IPS DF 6.9 (cell line): ENCODE measurements at places on chromosomes 7 and 10.
A peak's percentile ranks its signal among the peaks of the same experiment; 100 is the strongest.

DNA sequence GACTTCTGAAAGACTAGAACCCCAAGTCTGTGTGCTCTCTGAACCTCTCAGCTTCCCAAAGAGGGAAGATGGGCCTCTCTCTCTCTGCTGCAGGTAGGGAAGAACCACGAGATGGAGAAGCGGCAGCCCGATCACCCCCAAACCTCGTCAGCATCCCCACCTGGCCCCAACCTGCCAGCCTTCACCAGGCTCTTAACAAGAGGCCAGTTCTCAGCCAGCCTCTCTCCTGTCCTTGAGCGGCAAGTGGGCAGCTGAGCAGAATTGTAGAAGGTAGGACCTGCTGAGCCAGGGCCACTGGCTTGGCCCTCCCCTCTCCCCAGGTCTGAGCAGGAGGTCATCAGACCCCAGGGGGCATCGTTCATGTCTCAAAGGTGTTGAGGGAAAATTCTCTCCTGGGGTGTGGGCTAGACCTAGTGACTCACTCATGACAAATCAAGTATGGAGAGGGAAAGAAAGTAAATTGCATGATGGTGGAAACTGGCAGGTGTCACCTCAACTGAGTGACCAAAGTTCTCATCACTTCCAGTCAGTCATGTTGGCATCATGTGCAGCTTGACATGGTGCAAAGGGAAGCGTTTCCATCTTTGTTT is 92.0 kb upstream of the GPR26 start:
- no peaks in the 10 kb centered on the region for H3K4me1 ChIP-seq
- H3K27me3 ChIP-seq: no peaks in the 10 kb centered on the region
- H3K4me3 ChIP-seq: no peak overlapping the region

DNA sequence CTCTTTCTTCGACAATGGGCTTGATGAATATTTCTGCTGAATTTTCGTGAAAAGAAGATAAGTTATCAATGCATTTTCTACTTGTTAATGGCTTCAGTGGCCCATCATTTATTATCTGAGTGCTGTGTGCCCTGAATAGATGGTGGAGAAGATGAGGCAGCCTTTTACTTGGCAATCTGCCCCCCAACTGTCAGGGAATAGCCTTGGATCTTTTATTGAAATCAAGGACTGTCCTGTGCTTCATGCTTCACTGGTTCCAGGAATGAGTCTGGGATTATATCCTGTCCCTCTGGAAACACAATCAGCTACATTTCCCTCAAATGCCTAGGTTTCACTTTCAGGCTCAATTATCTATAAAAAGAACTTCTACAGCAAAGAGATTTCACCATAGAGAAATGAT is 75.9 kb upstream of the NXPH1 start:
- H3K27ac ChIP-seq: no peak overlapping the region
- no peak overlapping the region for H3K4me3 ChIP-seq
- no peak for DNase-seq
- H3K4me1 ChIP-seq: peaks cover 2% of the 10 kb centered on the region; the same call in 1 of the 2 replicates

GRCh38 chr7:140230516-140230860 is 53.7 kb upstream of the KDM7A start:
- peak overlapping the region; percentile 63; the same call in 1 of the 2 replicates for H3K4me3 ChIP-seq
- no peak for DNase-seq
- no peaks in the 10 kb centered on the region for H3K27me3 ChIP-seq

DNA sequence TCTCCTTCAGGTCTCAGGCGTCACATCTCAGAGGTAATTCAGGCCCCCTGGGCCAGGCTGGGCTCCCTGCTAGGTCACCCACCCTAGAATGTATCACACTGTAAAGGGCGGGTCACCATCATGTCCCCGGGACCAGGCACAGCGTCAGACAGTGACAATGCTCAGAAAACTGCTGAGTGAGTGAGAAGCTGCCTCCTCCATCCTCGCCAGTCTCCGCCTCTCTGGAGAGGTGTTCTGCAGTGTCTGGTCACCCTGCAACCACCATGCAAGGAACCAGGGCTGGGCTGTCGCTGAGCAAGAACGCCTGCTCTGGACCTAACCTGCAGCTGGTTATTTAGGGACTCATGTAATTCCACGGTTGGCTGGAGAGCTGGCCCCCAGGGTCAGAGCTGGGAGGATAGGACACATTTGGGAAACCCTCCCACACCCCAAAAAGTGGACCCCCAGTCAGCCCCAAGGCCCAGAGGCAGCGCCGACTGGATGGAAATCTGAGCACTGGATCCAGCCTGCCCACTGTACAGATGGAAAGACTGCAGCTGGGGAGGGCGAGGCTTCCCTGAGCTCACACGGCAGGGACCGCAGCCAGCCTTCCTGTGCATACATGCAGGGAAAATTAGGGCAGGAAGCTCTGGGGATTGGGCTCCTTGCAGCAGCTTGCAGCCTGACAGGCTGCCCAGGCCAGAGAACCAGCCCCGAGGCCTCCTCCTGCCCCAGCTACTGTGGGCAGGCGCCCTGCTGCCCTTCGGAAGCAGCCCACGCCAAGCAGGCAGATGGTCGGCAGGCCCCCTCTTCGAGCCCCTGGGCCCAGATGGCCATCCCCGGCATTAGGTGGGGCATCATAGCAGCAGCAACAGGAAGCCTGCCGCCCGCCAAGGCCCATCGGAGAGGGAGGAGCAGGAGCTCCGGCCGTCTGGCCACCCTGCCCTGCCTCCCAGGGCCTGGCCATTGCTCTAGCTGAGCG is 105.4 kb upstream of the ZMIZ1 start:
- H3K27me3 ChIP-seq: no peaks in the 10 kb centered on the region
- no peaks in the 10 kb centered on the region for H3K36me3 ChIP-seq
- H3K4me3 ChIP-seq: no peak overlapping the region
- no peak overlapping the region for H3K27ac ChIP-seq
- peaks cover 6% of the 10 kb centered on the region for H3K4me1 ChIP-seq

DNA sequence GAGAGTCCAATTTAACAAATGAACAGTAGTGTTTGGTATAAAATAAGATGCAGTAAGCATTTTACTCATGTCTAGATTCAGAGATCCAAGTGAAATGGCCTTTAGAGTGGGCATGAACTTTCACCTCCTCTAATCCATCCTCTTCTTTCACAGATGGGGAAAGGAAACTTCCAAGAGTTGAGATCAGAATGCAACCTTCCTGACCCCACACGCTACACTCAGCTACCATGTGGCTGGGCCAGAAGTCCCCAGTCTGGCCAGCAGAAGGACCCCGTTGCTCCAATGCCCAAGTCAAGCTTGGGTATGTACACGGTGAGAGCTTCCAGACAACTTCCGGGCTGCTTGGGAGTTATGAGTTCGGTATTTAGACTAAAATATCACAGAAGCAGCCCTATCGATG is 228.0 kb downstream of the ELMO1 start:
- H3K4me1 ChIP-seq: 0 out of 2 replicates have a peak, but pooled peaks cover 1% of the 10 kb centered on the region
- DNase-seq: no peak
- no peaks in the 10 kb centered on the region for H3K27me3 ChIP-seq
- no peak overlapping the region for H3K27ac ChIP-seq

DNA sequence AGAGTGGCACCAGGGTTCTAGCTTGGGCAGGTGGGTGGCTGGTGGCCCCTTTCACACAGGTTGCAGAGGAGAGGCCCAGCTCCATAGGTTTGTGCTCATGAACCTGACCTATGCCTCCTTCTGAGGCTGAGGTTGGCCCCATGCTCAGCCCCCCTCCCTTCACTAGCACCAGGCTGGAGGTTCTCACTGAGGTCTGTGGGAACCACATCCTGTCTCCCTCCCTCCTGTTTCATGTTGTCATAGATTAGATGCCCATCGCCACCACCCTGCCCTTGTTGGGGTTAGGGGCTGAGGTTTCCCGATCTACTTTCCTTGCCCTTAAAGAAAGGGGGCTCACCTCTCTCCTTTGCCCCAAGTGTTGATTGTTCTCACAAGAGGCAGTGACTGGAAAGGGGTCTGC is 14.7 kb downstream of the NEUROG3 start:
- H3K27me3 ChIP-seq: no peaks in the 10 kb centered on the region
- DNase-seq: no peak
- H3K36me3 ChIP-seq: no peaks in the 10 kb centered on the region
- H3K4me3 ChIP-seq: no peak overlapping the region
- 0 out of 2 replicates have a peak, but pooled peaks cover 3% of the 10 kb centered on the region for H3K4me1 ChIP-seq

DNA sequence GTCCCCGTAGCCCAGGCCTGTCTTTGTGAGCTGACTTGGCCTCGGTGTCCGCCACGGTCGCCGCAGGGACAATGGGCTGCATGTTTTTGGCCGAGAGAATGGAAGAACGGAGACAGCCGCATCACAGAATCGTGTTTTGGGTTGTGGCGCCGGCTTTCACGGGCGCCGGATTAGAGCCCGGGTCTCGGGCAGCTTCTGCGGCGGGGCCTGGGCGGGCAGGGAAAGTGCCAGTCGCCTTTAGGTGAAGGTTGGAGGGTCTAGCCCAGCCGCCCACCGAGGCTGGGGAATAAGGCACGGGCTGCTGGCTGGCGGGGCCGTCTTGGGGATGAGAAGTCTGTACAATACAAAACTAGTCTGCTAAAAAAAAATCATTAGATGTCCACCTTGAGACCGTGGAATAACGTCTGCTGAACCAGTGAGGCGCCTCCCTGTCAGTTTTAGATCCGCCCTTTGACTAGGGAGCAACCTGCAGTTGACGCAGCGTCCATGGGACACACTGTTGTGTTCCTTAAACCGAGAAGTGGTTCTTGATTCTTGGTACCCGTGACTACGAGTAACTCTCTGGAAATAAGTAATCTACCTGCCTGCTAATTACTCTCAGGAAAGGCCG is 577 bp downstream of the DNAJB9 start:
- no peak for DNase-seq
- peak overlapping the region; percentile 63 for H3K4me3 ChIP-seq
- no peaks in the 10 kb centered on the region for H3K36me3 ChIP-seq
- no peaks in the 10 kb centered on the region for H3K27me3 ChIP-seq

DNA sequence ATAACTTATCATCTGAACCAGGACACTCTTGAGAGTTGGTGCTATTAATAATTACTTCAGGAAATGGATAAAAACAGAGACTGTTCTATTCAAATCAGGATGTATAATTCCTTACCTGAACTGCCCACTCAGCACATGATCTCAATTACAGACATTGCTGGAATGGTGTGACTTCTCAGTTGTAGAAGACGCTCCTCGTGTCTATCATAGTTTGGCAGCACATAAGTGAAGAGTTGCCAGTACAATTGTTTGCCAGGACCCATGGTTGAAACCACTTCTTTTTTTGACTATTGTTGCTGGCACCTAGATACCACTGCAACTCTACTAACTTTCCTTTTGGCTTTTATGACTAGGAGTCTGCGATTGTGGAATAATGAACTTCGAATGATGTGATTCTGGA is 105.4 kb downstream of the ZNF365 start:
- H3K27me3 ChIP-seq: no peaks in the 10 kb centered on the region
- DNase-seq: no peak
- no peaks in the 10 kb centered on the region for H3K4me1 ChIP-seq
- no peak overlapping the region for H3K4me3 ChIP-seq
- no peak overlapping the region for H3K27ac ChIP-seq

DNA sequence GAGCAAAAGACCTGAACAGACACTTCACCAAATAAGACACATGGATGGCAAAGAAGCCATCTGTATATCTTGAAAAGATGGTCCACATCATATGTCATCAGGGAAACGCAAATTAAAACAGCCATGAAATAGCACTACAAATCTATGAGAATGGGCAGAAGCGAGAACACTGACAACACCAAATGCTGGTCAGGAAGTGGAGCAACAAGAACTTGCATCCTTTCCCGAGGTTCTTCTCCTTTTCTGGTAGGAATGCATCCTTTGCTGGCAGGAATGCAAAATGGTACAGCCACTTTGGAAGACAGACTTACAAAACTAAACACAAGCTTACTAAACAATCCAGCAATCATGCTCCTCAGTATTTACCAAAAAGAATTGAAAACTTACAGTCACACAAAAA is 60.0 kb downstream of the PIK3AP1 start:
- no peak overlapping the region for H3K27ac ChIP-seq
- no peaks in the 10 kb centered on the region for H3K4me1 ChIP-seq
- no peaks in the 10 kb centered on the region for H3K27me3 ChIP-seq
- no peak for DNase-seq

- no peak for DNase-seq
- H3K27ac ChIP-seq: no peak overlapping the region
- no peaks in the 10 kb centered on the region for H3K36me3 ChIP-seq
- no peaks in the 10 kb centered on the region for H3K4me1 ChIP-seq
- no peak overlapping the region for H3K4me3 ChIP-seq
These were observed 238.2 kb upstream of the KLF14 start for GRCh38 chr7:130972201-130972600.

DNA sequence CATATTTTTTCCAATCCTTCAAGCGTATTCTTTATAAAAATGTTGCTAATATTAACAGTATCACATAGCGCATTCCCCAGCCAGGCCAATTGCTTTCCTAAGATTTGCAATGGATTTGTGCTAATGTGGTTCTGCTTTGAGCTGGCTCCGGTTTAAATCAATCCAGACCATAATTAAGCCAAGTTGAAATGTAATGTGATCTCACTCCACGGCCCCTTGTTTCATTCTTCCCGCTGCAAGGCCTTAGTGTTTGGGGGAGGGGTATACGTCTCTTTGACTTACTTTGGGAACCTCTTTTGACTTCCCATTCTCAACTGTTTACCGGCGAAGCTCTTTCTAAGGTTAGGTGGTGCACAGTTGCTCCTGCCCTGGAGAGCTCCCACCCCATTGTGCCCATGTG is 86.4 kb downstream of the PRPF18 start:
- no peak for DNase-seq
- H3K27me3 ChIP-seq: no peaks in the 10 kb centered on the region
- peaks cover 6% of the 10 kb centered on the region for H3K4me1 ChIP-seq
- H3K27ac ChIP-seq: no peak overlapping the region

DNA sequence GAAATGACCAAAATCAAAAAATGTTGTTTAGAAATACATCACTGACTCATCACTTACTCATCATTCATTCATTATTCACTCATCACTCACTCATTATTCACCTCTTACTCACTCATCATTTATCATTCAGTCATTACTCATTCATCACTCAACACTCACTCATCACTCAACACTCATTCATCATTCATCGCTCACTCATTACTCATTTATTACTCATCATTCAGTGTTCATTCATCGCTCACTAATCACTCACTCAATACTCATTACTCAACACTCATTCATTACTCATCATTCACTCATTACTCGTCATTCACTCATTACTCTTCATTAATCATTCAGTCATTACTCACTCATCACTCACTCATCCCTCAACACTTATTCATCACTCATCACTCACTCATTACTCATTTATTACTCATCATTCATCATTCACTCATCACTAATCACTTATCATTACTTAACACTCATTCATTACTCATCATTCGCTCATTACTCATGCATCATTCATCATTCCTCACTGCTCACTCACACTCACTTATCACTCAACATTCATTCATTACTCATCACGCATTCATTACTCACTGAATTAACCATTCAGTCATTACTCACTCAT is 238.5 kb downstream of the ADARB2 start:
- H3K27ac ChIP-seq: no peak overlapping the region
- no peak overlapping the region for H3K4me3 ChIP-seq
- H3K27me3 ChIP-seq: no peaks in the 10 kb centered on the region

DNA sequence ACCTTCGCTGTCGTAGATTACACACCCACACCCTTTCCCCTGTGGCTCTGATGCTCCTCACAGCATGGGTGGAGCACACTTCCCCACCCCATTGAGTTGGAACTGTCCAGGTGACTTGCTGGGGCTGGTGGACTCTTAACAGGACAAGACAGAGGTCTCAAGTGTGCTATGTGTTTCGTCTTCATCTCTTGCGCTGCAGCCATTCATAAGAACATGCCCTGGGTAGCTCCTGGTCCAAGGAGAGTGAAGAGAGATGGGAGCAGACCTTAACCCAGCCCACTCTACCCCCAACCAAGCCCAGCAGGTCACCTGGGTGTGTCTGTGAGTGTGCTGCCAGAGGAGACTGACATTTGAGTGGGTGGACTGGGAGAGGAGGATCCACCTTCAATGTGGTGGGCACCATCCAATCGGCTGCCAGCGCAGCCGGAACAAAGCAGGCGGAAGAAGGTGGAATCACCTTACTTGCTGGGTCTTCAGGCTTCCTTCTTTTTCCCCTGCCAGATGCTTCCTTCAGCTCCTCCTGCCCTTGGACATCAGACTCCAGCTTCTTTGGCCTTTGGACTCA is 112.4 kb downstream of the HTR5A start:
- no peaks in the 10 kb centered on the region for H3K27me3 ChIP-seq
- DNase-seq: no peak
- no peak overlapping the region for H3K4me3 ChIP-seq
